ENCODE measurements at places on chromosomes 5 and 9.

- no peak for DNase-seq
Measured at GRCh38 chr5:53099546-53099945, 10.0 kb downstream of the MOCS2 start.

DNA sequence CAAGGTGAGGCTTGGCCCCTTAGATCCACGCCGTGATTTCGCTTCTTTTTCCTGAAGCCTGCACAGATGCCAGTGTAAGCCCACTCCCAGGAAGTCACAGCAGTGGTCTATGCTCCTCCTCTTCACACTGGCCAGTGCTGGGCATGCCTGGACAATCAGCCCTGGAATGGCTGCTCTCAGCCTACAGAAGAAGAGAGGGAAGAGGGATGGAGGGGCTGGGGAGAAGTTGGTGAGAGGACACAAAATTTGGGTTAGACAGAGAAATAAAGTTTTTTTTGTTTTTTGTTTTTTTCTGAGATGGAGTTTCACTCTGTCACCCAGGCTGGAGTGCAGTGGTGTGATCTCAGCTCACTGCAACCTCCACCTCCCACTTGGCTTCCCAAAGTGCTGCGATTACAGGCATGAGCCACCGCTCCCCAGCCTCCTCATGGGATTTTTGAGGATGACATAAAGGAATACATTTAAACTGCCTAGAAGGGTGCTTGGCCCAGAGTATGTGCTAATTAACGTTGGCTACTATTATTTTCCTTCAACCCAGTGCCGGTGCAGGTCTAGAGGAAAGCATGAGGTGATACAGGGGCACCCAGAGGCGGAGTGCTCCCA, 830 bp downstream of the S100Z start:
- DNase-seq: no peak

GRCh38 chr5:133910571-133910970, 57.9 kb downstream of the C5orf15 start:
- no peak for DNase-seq

DNA sequence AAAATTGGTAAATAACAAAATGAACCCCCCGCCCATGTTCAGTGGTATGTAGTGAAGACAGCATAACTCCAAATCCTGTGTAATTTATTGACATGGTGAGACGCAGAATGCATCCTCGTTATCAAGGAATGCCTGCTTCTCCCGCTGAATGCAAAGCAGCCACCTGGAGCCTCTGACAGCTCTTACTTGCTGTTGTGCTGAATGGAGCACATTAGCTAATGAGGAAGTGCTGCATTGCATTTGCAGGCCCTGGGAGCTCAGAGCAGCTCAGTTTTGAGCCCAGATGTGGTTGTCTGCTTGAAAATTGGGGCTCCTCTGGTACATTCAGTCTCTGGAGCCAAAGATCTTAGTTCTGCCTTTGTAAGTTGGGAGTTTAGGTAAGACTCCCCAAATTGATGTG, 28.9 kb downstream of the PLAC8L1 start:
- DNase-seq: peak; percentile 65

DNA sequence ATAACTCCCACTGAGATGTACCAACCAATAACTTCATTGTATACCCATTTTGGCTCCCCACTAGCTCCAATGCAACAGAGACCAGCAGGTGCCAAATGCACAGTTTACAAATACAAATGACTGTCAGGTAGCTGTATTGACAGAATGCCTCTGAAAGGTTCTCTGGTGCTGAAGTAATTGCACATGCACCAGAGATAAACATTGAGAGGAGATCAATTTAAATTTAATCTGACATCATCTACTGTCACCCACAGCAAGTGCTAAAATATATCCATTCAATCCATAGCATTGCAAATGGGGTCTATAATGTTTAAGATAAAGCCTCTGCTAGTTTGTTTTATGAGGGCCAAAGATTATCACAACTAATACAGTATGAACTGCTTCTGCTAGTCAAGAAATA, 80.2 kb downstream of the STX17 start:
- DNase-seq: no peak

DNA sequence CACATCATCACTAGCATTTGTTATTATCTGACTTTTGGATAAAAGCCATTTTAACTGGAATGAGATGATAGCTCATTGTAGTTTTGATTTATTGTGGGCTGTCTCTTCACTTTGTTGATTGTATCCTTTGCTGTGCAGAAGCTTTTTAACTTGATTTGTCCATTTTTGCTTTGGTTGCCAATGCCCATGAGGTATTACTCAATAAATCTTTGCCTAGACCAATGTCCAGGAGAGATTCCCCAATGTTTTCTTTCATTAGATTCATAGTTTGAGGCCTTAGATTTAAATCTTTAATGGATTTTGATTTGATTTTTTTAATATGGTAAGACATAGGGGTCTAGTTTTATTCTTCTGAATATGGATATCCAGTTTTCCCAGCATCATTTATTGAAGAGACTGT, 28.8 kb upstream of the SMARCA2 start:
- DNase-seq: no peak

GRCh38 chr5:82754036-82754746, 323.0 kb downstream of the TMEM167A start:
- DNase-seq: no peak

DNA sequence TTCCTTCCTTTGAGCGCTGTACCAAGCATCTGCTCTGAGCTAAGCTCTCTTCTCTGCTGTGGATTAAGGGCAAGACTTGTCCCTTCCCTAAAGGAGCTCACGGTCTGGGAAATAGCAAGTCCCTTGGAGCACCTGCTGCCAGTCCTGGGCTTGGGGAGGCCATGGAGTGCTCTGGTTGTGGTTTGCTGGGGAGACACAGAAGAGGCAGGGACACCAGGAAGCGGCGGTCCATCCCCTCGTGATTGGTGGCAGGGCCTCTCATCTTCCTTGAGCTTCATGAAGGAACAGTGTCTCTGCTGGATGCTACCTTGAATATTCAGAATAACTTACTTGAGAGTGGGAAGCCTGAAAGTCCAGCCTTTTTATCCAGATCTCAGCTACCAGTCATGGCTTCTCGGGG, 35.3 kb downstream of the COL5A1 start:
- DNase-seq: no peak
